ENCODE measurements at places on chromosomes 1 and 21.

DNA sequence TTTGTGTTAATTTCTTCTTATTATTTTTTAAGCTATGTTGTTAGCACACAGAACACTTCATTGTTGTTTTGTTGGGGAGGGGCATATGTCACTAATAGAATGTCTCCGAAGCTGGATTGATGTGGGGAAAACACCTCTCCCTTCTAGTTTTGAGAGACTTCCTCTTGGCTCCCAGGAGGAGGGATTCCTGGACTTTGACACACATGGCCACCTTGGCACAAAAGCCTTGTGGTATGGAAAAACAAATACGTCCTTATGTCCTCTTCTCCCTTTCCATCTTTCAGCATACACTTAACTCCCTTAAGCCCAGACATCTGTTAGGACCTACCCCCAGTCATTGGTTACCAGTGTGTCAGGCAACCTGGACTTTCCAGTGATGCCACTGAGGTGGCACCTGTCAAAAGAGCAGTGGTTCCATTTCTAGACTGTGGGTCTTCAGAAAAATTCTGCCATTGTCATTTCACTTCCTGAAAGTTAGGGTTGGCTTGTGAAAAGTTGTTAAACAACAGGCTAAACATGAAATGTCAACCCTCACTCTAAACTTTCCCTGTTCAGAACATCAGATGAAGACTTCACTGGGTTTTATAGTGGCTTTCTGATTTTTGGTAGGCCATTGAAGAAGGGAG lies 12.5 kb upstream of the ABCB10 start:
- DNase-seq: no peak

DNA sequence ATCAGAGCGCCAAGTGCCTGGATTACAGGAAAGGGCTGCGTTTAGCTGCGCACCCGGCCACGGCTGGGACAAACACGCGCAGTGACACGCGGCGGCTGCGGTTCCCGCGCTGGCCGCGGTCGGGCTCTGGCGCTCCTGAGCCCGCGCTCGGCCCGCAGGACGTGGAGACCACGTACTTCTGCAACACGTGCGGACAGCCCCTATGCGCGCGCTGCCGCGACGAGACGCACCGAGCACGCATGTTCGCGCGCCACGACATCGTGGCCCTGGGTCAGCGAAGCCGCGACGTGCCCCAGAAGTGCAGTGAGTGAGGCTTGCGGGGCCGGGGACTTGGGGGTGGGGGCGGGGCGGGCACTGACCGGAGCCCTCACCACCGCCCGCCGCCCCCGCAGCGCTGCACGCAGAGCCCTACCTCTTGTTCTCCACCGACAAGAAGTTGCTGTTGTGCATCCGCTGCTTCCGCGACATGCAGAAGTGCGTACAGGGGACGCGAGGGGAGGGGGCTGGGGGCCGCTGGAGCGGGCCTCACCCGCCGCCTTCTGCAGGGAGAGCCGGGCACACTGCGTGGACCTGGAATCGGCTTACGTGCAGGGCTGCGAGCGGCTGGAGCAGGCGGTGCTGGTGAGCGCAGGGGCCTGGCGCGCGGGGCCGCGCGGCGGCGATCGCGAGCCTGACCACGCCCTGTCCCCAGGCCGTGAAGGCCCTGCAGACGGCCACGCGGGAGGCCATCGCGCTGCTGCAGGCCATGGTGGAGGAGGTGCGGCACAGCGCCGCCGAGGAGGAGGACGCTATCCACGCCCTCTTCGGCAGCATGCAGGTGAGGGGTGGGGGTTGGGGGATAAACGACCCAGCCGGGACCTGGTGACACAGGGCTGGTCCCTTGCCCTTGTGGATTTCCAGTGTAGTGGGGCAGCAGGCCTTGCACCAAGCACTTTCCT lies 3.1 kb downstream of the RNF207 start:
- DNase-seq: no peak

GRCh38 chr1:48493041-48493440 lies 21.0 kb upstream of the SPATA6 start:
- DNase-seq: no peak

DNA sequence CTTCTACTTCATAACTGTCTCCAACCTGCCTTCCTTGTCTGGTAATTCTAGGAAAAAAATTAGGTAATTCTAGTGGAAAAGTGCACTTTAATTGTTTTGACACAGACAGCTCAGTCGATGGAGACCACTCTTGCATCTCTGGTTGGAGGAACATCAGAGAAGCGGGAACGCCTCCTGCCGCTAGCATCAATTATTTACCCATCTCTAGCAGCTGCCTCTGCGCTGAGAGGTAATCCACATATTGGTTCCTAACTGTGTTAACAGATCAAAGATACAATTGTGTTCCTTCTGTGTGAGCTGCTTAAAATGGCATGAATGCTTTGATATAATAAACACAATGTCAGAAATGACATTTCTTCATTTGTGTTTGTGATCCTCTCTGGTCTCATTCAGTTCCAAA lies 33.3 kb downstream of the C2CD2 start:
- no peak for DNase-seq

GRCh38 chr1:87513255-87513654 lies 184.6 kb downstream of the LMO4 start:
- DNase-seq: no peak

- DNase-seq: no peak
Observed at GRCh38 chr1:239944666-239945065, 147.0 kb upstream of the FMN2 start.
